Activated CD4-positive, alpha-beta T cell treated with anti-CD3 and anti-CD28 coated beads, Interleukin-2, amount 50 U/mL, for 1 hour (primary cell): ENCODE measurements at places on chromosomes 1 and 21.

GRCh38 chr1:223199094-223199647 lies 56.1 kb upstream of the TLR5 start:
- no peak for DNase-seq

- no peak for DNase-seq
These were observed 175.4 kb downstream of the LRRC7 start for GRCh38 chr1:69743146-69743545.

- no peak for DNase-seq
These were observed 95.6 kb upstream of the KCNK1 start for GRCh38 chr1:233518344-233518743.

DNA sequence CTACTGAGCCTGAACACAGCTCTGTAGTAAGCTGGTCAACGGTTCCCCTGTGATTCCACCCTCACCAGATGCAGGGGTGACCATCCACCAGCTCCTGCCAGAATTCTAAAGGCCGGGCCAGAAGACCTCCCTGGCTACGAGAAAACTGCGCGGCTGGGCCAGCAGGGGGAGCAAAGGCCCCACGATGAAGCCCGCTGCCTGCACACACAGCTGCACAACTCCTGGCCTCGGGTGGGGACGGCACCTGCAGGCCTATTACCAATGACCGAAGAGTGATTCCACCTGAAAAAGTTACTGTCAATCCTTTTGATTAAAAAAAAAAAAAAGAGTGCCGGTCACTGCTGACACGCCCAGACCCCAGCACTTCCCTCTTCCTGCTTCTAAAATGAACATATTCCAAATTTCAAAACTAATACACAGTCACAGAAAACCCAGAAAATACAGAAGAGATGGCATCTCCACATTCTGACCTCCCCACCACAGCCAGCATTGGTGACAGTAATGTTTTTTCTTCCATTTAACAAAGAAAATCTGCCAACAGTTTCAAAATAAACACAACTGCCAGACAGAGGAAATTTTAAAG lies 49.8 kb upstream of the RIPK4 start:
- peak; percentile 60 for DNase-seq

GRCh38 chr1:89363196-89363595 lies 663 bp upstream of the GBP6 start:
- DNase-seq = no peak

- DNase-seq = no peak
These were observed 31.5 kb downstream of the PHC2 start for GRCh38 chr1:33399375-33399774.
